ENCODE measurements at places on chromosomes 12 and 14. TPM values are rescaled to one million over a fixed set of nuclear protein-coding genes. Genes with fewer than 3 reads are reported as not detected.

The LRCOL1 gene
- not detected for total RNA-seq

The KCNJ8 gene
- 6.5 TPM for total RNA-seq

The WNT5B gene
- 22.0 TPM for total RNA-seq

The PLCZ1 gene
- not detected for total RNA-seq

The SLC17A8 gene
- total RNA-seq, result 11.0 TPM

The SERPINA9 gene
- total RNA-seq, result not detected

The PRR4 gene
- total RNA-seq, result 1.2 TPM

The SERPINA12 gene
- not detected for total RNA-seq

The C1QL4 gene
- 0.41 TPM for total RNA-seq

The LMO3 gene
- 1,227 TPM for total RNA-seq

The CFAP251 gene
- total RNA-seq, result 6.1 TPM

The MGAT4C gene
- 72.2 TPM for total RNA-seq

The GDF3 gene
- not detected for total RNA-seq

The SLC7A7 gene
- total RNA-seq, result 2.0 TPM

The C12orf50 gene
- not detected for total RNA-seq

The FERMT2 gene
- 75.8 TPM for total RNA-seq

The SERPINA3 gene
- not detected for total RNA-seq

The P2RX7 gene
- 1.2 TPM for total RNA-seq

The ZFP36L1 gene
- total RNA-seq, result 4.1 TPM

The ZCRB1 gene
- 24.9 TPM for total RNA-seq

The ADGRD1 gene
- total RNA-seq, result 4.5 TPM

The KRT73 gene
- total RNA-seq, result not detected

The STYK1 gene
- 2.9 TPM for total RNA-seq

The SDR9C7 gene
- 0.41 TPM for total RNA-seq

The LBHD2 gene
- total RNA-seq, result not detected

The CMKLR1 gene
- 1.2 TPM for total RNA-seq

The BEGAIN gene
- 8.6 TPM for total RNA-seq

The LYZ gene
- 4.9 TPM for total RNA-seq

All from frontal cortex (tissue), 4 donors.